RKO (cell line): ENCODE measurements at places on chromosomes 5 and 9.

- no peak for DNase-seq
These were observed 544 bp downstream of the FNBP1 start for GRCh38 chr9:130042406-130042884.

- DNase-seq: no peak
These were observed 166.7 kb downstream of the GAPVD1 start for GRCh38 chr9:125428060-125428901.

GRCh38 chr5:137734962-137735554, 831 bp downstream of the KLHL3 start:
- no peak for DNase-seq

- no peak for DNase-seq
These were observed 194.2 kb downstream of the GAPVD1 start for GRCh38 chr9:125455876-125456275.

- DNase-seq: no peak
These were observed 12.2 kb downstream of the ACTL7A start for GRCh38 chr9:108874058-108874788.

DNA sequence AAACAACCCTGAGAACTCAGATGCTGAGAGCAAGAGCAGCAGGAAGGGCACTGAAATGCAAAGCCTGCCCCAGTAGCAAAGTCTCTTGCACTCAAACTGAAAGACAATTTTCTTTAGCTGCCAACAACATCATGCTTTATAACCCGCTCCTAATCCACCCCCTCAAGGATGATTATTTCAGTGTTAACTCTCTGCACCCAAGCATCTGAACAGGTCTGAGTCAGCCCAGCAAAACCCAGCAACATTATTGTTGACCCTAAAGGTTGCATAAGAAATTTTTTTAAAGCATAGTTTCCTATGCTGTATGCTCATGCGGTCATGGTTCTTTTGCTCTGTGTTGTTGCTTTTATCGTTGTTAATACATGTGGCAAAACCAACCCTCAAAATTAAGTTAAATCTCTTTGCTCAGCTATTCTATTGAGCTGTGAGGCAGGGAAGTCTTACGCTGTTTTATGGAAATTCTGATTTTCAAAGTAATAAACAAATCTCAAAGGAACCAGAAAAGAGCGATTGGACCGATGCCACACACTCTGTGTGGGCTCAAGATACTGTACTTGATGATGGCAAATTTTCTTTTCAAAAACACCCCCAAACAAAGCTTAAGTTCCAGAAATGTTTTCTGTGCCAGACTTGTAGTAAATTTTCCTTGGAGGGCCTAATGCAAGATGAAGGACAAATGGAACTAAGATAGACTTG, 440.6 kb upstream of the MPDZ start:
- no peak for DNase-seq

GRCh38 chr9:127654619-127655018, 42.5 kb downstream of the STXBP1 start:
- no peak for DNase-seq

DNA sequence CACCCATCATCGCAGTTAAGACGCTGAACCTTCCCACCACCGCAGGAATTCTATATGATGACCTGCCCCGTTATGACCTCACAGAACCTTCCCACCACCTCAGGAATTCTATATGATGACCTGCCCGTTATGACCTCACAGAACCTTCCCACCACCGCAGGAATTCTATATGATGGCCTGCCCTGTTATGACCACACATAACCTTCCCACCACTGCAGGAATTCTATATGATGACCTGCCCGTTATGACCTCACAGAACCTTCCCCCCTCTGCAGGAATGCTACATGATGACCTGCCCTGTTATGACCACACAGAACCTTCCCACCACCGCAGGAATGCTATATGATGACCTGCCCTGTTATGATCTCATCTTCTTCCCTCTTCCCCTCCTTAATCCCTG, 64.3 kb downstream of the IRX1 start:
- DNase-seq: no peak
